Cardiac fibroblast (primary cell): ENCODE measurements at places on chromosomes 3 and 15.

- peak; percentile 75 for DNase-seq
These were observed 60.8 kb upstream of the ARHGEF3 start for GRCh38 chr3:56862352-56863062.

DNA sequence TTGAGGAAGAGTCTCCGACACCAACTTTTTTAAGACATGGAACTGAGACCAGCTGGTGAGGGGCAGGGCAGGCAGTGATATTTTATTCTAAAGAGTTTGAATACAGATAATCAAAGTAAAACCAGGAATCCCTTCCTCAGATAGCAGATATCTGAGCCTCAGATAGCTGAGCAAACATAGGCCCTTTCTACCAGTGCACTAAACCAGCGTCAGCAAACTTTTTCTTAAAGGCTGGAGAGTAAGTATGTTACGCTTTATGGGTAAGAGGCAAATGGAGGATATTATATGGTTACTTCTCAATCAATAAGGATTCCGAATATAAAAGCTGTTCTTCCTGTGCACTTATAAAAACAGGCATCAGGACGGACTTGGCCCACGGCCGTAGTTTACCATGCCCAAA lies 73.9 kb downstream of the WNT5A start:
- no peak for DNase-seq

DNA sequence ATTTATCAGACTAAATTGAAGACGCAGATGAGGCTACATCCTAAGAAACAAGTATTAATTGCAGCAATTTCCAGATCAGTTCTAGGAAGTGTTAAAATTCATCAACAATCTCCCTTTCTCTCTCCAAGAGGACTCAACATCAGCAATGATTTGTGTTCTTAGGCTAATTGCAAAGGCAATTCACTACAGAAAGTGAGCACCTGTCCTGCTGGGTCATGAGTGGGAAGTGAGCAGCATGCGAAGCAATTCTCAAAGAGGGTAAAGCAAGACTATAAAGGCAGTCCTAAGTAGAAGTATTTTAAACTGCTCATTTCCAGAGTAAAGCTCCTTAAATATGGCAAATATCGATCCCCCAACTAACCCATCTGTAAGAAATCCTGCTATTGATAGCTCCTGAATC lies 1191.0 kb upstream of the ALCAM start:
- DNase-seq = no peak

- no peak for DNase-seq
These were observed 144.8 kb downstream of the NSMCE3 start for GRCh38 chr15:29124581-29125381.

- peak; percentile 6 for DNase-seq
These were observed 5.8 kb downstream of the TLE3 start for GRCh38 chr15:70091726-70092463.

GRCh38 chr3:105728771-105729312 lies 140.0 kb downstream of the CBLB start:
- DNase-seq = no peak

GRCh38 chr3:10757821-10758130 lies 58.3 kb upstream of the SLC6A11 start:
- no peak for DNase-seq

GRCh38 chr15:81752546-81752942 lies 293.3 kb downstream of the MEX3B start:
- peak; percentile 79 for DNase-seq

- no peak for DNase-seq
These were observed 40.6 kb upstream of the SEC22A start for GRCh38 chr3:123161167-123161566.

GRCh38 chr15:77985931-77986480 lies 91.5 kb downstream of the TBC1D2B start:
- DNase-seq = no peak

DNA sequence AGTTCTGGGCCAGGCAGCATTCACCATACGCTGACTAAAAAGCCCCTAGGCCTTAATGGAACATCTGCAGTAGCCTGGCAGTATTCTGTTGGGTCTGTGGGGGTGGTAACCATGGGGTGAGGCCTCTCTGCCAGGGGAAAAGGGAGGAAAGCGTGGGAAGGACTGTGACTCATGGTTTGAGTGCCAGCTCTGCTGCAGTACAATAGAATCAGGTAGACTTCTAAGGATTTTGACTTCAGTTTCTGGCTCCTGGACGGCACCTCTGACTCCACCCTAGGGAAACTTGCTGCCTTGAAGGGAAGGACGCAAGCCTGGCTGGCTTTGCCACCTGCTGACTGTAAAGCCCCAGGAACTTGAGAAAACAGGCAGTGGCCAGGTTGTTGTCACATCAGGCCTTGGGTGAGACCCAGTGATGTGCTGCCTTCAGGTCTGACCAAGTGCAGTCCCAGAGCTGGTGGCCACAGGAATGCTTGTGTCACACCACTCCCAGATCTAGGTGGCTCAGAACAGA lies 148.6 kb downstream of the SUCNR1 start:
- DNase-seq = peak; percentile 66

DNA sequence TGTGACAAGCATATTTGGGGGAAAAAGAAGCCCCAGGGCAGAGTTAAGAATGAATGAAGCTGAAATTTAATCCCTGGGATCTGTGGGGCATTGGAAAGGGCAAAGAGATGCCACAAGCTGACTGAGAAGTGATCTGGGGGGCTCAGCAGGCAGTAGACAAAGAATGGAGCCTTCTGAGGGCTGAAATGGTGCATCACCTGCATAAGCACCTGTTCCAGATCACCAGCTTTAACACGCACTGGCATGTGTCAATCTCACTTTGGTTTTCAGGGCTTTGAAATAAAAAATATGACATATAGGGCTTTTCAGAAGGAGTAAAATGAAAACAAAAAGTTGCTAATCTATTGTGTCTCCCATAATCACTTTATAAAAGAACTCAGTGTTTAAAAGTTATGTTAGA lies 210.8 kb upstream of the ARHGEF26 start:
- no peak for DNase-seq

GRCh38 chr15:45199136-45199810 lies 11.5 kb upstream of the SHF start:
- DNase-seq = peak; percentile 19

- DNase-seq = no peak
These were observed 9.0 kb downstream of the MAP1A start for GRCh38 chr15:43526261-43526930.

DNA sequence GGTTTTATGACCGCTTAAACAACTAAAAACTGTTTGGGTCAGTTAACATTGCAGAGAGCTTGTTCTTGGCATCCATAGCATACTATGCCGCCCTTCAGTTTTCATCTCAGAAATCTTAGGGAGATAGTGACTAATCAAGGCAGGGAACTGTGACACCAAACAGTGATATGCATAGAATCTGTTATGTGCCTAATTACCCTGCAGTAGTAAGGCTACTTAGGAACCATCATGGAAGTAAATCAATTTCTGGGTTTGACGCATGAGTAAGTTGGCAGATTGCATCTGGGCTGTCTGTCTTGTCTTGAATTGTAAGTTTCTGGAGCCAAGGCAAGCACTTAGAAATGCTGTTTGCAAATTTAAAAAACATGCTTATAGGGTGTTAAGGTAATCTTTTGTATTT lies 22.5 kb downstream of the KCTD6 start:
- DNase-seq = no peak

GRCh38 chr3:119417771-119418512 lies 45.5 kb downstream of the TMEM39A start:
- DNase-seq = peak; percentile 70

DNA sequence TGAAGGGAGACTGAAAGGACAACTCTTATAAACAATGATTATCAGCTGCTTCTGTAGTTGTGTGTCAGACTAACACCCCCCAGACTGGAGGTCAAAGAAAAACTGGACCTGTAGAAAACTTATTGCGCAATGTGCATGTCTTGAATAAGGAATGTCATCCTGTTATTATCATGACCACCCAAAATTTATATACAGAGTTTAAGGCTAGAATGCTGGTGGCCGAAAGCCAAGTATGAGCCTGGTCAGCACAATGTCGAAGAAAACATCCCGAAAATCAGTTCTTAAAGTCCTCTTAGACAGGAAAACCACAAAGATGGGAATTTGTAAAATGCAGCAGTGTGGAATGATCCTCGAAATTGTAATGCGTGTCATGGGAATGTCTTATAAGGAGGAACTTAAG lies 29.3 kb downstream of the RFTN1 start:
- peak; percentile 96 for DNase-seq

- no peak for DNase-seq
These were observed 1037.3 kb downstream of the SI start for GRCh38 chr3:164040991-164041390.

- peak; percentile 45 for DNase-seq
These were observed 316.6 kb upstream of the TGFBR2 start for GRCh38 chr3:30289766-30290165.

DNA sequence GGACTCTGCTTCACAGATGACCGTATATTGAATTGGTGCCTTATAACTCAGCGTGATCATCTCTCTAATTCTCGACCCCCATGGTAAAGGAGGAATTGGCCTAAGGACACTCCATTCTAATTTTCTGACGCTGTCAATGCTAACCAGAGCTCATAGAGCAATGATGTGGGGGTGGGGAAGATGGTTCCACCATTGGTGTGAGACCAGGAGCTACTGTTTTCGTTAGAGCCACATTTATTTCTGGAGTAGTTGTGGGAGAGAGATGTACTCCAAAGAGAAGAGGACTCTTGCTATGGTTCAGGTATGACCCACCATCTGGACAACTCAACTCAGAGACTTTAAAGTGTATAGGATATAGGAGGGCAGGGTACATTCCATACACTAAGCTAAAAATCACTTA lies 16.3 kb downstream of the ZBTB38 start:
- no peak for DNase-seq
